ENCODE measurements at places on chromosomes 7 and 10. TPM values are rescaled to one million over a fixed set of nuclear protein-coding genes. Genes with fewer than 3 reads are reported as not detected.

- no peak for DNase-seq
Measured at GRCh38 chr10:112801748-112802147, 148.3 kb upstream of the TCF7L2 start.

GRCh38 chr7:112882511-112882910 is 92.3 kb upstream of the TMEM168 start:
- no peak for DNase-seq

DNA sequence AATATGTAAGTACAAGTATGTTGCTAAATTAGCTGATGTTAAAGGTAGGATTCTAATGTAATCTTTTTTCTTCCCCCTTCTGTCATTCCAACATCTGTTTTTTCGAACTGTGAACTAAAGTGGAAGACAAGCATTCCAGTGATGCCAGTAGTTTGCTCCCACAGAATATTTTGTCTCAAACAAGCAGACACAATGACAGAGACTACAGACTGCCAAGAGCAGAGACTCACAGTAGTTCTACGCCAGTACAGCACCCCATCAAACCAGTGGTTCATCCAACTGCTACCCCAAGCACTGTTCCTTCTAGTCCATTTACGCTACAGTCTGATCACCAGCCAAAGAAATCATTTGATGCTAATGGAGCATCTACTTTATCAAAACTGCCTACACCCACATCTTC is 62.7 kb downstream of the WAC start:
- peak; percentile 79 for DNase-seq

DNA sequence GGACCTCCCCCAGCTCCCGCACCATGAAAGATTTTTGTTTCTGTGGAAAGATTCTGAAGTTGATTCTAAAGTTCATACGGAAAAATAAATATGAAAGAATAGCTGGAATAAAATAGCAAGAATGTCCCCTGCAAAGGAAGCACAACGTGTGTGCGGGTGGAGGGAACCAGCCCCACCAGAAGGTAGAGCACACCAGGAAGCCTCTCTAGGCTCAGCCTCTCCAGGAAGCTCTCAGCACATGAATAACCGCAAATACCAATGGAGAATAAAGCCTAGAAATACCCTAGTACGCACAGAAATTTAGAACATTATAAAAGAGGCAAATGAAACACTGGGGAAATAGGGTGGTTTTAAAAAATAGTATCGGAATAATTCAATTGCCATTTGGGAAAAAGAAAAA is 24.6 kb upstream of the FAM170B start:
- DNase-seq, result no peak

GRCh38 chr7:88670536-88670935 is 89.0 kb upstream of the ZNF804B start:
- no peak for DNase-seq

ZCWPW1 gene
- total RNA-seq, result 2.6 TPM

NPC1L1 gene
- 0.07 TPM for total RNA-seq

LIPJ gene
- not detected for total RNA-seq
